ENCODE measurements at places on chromosomes 3 and 15.

GRCh38 chr3:55205990-55206389 lies 278.1 kb upstream of the LRTM1 start:
- DNase-seq: no peak

GRCh38 chr3:60064210-60065178 lies 1014.7 kb upstream of the CFAP20DC start:
- peak; percentile 20 for DNase-seq

- DNase-seq: peak; percentile 72
These were observed 8.9 kb upstream of the RTP3 start for GRCh38 chr3:46488735-46489361.

DNA sequence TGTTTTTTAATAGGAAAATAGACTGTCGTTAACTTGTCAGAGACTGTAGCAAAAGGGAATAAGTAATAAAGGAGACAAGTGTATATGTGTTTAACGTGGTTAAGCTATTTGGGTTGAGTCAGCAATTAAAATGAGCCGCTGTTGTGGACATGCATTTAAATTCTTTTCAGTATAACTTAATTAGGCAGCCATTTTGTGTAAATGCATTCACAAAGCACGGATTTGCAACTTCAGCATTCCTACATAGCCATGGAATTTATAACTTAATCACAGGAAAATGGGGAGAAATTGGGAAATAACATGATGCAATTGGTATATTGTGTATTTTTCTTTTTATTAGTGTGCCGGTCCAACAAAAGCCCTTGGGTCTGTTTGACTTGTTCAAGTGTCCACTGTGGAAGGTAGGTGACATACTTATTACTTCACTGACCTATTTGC lies 27.9 kb downstream of the USP3 start:
- no peak for DNase-seq

DNA sequence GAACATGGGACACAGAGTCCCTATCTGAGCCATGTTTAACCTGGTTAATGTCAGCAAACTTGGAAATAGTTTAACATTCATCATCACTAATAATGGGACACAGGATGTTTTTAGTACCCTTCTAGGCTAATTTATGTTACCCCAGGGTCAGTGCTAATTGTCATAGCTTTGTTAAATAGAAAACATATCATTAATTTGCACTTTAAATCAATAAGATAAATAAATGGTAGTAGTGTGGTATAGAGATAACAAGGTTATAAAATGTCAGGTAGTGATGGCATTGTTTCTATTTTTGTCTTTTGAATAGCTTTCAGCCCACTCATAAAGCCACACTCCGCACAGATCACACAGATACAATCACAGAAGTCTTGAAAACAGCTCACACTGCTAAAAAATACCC lies 534.9 kb downstream of the MECOM start:
- DNase-seq: no peak

DNA sequence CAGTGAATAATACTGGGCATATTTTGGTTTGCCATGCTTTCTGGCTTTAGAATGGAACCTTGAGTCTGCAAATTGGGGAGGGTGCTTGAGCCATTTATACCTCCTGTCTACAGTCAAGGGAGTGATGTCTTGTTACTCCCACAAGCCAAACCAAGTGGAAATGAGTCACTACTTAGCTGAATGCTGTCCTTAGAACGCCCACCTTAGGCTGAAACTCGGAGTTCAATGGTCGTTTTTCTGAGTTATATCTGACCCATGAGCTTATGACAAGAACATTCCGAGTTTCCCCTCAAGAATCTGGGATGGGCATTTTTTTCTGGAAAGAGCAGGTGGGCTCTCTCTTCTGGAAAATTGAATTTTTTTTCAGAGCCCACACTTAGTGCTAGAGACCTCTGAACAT lies 17.4 kb upstream of the CLDN18 start:
- no peak for DNase-seq

DNA sequence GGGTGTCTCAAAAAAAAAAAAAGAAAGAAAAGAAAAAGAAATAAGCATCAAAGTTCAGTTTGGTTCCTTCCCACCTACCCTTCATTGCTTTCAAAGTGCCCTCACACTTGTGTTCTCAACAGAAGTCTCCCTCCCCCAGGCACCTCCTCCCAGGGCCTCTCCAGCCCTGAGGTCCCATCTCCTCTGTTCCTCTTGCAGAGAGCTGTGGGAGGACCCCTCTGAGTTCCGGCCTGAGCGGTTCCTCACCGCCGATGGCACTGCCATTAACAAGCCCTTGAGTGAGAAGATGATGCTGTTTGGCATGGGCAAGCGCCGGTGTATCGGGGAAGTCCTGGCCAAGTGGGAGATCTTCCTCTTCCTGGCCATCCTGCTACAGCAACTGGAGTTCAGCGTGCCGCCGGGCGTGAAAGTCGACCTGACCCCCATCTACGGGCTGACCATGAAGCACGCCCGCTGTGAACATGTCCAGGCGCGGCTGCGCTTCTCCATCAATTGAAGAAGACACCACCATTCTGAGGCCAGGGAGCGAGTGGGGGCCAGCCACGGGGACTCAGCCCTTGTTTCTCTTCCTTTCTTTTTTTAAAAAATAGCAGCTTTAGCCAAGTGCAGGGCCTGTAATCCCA lies 6.1 kb downstream of the CYP1A2 start:
- no peak for DNase-seq

DNA sequence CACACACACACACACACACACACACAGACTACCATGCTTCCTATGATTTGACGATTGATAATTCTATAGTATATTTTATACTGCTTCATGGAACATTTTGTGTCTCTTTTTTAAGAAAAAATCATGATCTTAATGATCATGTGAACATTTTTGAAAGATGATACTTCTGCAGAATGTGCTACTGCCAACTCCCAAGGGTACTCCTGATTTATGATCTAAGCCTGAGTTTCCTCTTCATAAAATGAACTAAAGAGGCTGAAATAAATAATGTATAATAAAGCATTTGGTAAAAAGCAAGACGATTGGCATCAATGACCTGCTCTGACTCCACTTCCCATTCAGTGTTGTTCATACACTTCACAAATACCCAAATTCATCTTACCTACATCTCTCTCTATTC lies 333.8 kb upstream of the RBMS3 start:
- no peak for DNase-seq

GRCh38 chr3:98172621-98173020 lies 6.1 kb downstream of the OR5H15 start:
- no peak for DNase-seq

GRCh38 chr15:93452537-93453211 lies 363.7 kb upstream of the RGMA start:
- DNase-seq: no peak

DNA sequence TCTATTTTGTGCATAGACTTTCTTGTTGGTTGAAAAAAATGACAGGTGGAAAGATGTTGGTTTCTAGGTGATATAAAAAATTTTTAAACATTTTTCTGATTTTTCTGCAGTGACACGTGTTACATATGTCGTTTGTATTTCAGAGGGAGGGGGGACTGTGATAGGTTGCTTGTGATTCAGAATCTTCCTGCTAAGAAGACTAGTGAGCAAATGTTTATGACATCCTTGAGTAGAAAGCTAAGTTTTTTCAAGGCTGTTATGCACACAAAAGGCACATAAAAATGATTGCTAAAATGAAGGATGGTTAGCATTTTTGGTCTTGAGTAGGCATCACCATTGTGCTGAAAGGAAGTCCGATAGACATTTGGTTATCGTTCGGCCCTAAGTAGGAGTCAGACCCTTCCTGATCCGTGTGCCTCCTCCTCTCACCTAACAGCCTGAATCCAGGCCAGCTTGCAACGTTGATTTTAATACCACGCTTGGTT lies 1.5 kb downstream of the ZNF639 start:
- no peak for DNase-seq
